ENCODE measurements at places on chromosomes 16 and 17.

GRCh38 chr16:52498328-52499059, 48.4 kb downstream of the TOX3 start:
- peak; percentile 36 for DNase-seq

GRCh38 chr16:89534252-89534756, 26.1 kb downstream of the SPG7 start:
- DNase-seq, result no peak

- no peak for DNase-seq
These were observed 80.8 kb downstream of the CNGB1 start for GRCh38 chr16:57889960-57890751.

GRCh38 chr16:89430436-89431157, 59.8 kb downstream of the ANKRD11 start:
- DNase-seq, result peak; percentile 30

GRCh38 chr17:61282377-61282776, 117.3 kb upstream of the TBX2 start:
- DNase-seq, result no peak

Measured in retina (tissue), 1 donor.